ENCODE measurements at places on chromosomes 1 and 21.

DNA sequence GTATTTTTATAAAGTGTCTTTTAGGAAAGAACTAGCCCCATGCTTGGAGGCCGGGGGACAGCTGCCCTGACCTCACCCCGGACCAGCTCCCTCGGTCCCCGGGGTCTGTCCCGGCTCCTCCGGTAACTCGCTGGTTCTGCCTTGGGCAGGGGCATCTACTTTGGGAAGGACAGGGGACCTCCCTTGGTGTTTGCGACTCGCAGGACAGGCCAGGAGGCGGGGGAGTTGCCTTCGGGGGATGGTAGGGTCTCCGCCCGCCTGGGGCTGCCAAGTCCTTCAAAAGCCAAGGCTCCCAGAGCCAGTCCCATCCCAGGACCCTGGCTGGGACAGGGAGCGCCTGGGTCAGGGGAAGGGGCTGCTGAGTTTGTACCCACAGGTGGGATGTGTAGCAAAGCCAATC lies 157.9 kb downstream of the PEX14 start:
- no peak for DNase-seq

DNA sequence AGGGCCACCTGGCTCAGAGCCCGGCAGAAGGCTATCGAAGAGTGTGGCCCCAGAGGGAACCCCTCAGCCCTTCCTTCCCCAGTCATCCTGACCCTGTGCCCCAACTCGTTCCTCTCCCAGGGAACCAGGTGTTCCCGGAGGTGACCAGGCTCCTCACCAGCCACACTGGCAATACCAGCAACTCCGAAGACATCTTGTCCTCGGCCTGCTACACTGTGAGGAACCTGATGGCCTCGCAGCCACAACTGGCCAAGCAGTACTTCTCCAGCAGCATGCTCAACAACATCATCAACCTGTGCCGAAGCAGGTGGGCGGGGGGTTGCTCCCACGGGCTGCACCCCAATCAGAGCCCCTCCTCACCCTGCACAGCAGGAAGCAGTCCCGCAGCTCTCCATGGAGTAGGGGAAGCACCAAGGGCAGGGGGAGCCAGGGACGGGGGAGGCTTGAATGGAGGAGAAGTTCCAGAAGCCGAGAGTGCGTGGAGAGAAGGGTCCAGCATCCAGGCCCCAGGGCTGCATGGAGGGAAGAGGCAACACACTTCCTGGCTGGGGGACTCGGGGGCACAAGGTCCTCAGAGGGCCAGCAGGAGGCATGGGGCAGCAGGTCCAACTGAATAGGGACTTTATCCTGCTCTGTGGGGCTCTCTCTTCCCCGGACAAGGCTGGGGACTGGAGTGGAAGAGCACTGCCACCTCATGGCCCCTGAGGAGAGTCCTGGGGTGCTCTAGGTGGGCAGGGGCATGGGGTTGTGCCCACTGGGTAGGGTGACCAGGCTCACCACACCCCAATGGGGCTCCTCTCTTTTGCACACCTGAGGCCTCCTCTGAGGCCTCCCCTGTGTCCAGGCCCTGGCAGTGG lies 41.7 kb downstream of the PKP1 start:
- no peak for DNase-seq

GRCh38 chr21:45590246-45590725 lies 48.0 kb upstream of the SLC19A1 start:
- DNase-seq: peak; percentile 75

- DNase-seq: no peak
These were observed 16.9 kb downstream of the CRB1 start for GRCh38 chr1:197284966-197285365.

DNA sequence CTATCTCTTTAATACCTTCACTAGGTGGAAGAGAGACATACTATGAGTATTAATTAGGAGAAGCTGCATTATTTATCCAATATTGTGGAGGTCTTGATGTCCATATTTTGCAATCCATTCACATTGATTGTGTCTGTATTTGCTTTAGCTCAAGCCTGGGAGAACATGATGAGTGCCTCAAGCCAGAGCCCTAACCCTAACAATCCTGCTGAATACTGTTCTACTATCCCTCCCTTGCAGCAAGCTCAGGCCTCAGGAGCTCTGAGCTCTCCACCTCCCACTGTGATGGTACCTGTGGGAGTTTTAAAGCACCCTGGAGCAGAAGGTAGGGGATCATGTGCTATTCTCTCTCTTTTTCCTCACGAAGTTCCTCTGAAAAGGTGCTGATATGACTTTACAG lies 99.5 kb downstream of the CC2D1B start:
- no peak for DNase-seq

DNA sequence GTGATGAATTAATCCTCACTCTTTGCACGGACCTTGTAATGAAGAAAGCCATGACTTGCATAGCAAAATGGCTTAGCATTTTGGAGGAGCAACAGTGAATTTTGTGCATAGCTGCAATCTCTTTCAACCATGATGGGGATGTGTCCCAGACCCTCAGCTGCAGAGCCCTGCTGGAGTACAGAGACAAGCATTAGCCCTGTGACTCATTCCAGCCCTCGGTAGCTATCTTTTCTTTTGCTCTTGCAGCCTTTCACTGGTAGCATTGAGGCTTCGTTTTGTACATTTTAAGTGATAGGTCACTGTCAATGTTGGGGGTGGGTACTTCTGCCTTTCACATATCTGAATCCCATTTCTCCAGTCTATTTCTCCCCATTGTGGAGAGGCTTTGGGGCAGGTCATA lies 58.4 kb downstream of the SLC35F3 start:
- no peak for DNase-seq

GRCh38 chr1:97174039-97174704 lies 452.6 kb downstream of the PTBP2 start:
- DNase-seq: no peak

GRCh38 chr1:217369996-217370551 lies 260.8 kb downstream of the GPATCH2 start:
- DNase-seq: no peak

DNA sequence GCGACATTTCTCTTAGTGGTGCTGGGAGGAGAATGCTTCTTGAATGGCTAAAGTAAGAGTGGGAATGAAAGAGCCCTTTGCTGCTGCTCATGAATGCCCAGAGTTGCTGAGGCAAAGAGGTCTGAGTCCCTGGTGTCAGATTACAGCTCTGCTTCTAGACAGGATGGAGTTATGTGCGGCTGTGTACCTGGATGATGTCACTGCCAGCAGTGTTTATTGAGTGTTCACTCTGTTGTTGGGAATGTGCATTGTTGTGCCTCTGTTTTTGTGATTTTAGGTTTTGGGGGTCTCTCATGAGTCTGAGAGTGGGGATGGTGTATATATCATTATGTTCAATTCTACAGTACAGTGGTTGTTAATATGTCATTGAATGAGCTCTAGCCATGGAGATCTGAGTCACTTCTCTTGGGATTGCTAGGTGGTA lies 2.7 kb downstream of the CDC14A start:
- DNase-seq: no peak

DNA sequence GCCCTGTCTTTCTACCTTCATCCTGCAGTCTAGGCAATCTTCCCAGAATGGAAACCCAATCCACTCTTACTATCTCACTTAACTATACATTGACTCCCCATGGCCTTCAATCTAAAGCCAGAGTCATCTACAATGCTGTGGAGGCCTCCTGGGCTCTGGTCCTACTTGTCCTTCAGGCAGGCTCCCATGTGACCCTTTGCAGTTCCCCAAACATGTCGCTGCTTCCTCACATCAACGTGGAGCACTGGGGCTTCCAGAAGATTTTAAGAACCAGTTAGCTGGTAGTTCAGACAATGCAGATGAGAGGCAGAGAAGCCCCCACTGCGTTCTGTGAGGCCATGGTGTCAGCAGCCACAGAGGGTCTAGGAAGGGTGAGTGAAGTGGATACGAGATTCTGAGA lies 18.6 kb downstream of the LYPD8 start:
- DNase-seq: no peak

DNA sequence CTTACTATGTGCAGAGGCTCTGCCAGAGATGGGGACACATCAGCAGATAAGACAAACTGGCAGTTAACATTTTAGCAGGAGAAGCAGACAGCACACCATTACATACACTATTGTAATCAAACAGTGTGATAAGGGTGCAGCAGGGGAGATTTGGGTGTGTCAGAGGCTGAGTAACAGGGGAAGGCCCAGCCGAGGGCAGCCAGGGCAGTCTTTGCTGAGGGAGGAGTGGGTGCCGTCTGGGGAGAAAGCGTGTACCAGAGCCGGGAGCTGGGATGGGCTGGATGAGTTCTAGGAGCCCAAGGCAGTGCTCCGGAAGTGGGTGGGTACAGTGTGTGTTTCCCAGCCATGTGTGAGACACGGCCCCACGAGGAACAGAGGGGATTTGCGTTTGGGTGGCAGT lies 31.2 kb downstream of the KCNA10 start:
- no peak for DNase-seq

GRCh38 chr1:24727501-24728216 lies 17.6 kb upstream of the CLIC4 start:
- no peak for DNase-seq

Measured in activated CD4-positive, alpha-beta T cell treated with anti-CD3 and anti-CD28 coated beads, Interleukin-2, amount 50 U/mL, for 48 hours (primary cell).